ENCODE measurements at places on chromosomes 3 and 15.

DNA sequence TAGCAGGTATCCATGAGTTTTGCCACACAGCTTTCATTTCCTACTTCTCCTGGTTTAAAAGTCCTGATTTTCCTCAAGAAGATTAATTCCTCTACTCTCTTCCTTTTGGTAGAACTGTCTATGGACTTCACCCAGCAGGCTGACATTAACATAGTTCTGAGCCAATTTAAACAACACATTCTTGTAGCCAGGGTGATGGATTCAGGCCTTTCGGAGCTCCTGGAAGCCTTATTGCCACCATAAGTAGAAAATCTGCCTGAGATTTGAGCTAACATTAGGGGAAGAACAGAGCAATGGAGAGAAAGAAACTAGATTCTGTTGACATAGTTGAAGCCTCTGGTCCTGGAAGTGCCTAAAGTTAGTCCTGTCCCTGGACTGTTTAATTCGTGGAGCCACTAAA is 449.8 kb downstream of the TAFA4 start:
- DNase-seq, result no peak

DNA sequence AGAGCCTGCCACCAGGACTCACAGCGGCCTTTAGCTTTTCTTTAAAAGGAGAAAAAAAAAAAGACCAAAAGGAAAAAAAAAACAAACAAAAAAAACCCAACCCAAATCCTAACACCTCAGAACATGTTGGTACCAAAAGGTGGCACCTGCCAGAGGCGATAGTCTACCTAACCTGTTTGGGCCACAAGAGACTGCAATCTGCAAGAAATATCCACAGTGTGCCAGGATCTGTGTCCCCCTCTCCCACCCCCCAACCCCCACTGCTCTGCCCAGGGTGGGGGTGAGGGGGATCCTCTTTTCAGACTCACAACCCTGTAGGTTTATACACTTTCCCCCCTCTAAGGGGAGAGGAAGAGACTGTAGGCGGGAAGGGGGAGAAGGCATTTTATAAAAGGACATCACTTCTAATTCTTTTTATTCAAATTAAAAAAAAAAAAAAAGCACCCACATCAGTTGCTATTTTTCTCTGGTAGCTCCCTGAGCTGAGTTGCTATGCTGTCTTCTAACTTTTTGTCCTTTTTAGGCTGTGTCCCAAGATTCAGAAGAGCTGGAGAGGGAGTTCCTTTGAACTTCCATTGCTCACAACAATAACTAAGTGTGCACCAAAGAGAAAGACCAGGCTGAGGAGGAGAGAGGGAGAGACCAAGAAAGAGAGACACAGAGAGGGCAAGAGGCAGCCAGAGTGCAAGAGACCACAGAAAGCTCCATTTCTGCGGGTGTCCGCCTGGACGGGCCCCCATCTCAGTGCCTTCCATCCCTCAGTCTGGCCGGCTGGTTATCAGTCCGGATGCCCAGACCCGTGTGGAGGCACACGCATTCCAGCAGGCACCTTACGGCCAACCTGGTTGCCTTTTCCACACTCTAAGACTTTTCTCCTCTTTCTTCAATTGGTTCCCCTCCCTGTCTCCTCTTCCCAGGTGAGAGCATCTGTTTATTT is 48.9 kb downstream of the TLE3 start:
- DNase-seq, result no peak

- no peak for DNase-seq
Observed at GRCh38 chr3:62597491-62597890, 224.1 kb upstream of the FEZF2 start.

- DNase-seq, result no peak
Observed at GRCh38 chr3:46713898-46714552, 3.6 kb downstream of the PRSS50 start.

DNA sequence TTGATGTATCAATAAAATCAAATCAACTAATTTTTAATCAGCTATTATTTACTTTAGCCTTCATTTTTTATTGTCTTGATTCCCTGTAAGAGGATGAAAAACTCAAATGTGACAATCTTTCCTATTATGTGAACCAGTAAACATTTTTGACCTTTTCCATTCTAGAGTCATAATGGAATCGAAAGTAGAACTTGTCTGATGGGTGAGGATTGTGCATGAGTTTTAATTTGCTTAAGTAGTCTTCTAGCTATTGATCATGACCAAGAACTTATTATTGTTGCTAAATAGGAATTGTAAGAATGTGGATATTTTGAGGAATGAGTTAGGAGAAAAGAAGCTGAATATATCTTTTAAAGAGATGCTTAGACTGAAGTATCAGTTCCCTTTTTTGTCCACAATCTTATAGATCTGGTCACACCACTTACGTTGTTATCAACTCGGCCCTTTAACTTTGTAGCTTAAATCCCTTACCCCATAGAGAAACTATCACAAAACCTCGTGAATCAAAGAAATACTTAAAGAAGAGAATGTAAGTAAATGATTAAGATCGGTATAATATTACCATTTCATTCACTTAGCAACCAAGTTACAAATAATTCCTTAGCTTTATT is 147.3 kb downstream of the TP63 start:
- DNase-seq, result no peak

DNA sequence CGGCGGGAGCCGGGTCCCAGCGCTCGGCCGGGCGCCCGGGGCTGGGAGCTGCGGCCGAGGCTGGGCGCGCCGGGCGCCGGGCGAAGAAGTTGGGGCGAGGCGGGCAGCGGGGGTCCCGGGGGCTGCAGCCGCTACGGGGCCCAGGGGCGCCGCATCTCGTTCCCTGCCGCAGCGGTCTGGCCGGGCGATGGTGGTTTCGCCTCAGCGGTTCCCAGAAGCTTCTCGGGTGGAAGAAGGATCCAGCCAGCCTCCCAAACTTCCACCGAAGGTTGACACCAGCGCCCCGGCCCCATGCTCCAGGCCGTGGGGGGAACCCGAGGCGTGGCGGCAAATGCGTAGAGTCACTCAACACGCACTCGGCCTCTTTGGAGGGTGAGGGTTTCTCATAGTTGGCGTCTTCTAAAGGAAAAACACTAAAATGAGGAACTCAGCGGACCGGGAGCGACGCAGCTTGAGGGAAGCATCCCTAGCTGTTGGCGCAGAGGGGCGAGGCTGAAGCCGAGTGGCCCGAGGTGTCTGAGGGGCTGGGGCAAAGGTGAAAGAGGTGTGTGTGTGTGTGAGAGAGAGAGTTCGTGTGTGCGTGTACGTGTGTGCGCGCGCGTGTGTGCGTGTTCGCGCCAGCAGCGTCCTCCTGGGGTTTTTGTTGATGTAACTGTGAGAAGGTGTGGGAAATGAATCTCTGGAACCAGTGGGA is 940 bp downstream of the BOC start:
- DNase-seq, result no peak

- no peak for DNase-seq
Observed at GRCh38 chr3:111509308-111509707, 32.7 kb upstream of the CD96 start.

DNA sequence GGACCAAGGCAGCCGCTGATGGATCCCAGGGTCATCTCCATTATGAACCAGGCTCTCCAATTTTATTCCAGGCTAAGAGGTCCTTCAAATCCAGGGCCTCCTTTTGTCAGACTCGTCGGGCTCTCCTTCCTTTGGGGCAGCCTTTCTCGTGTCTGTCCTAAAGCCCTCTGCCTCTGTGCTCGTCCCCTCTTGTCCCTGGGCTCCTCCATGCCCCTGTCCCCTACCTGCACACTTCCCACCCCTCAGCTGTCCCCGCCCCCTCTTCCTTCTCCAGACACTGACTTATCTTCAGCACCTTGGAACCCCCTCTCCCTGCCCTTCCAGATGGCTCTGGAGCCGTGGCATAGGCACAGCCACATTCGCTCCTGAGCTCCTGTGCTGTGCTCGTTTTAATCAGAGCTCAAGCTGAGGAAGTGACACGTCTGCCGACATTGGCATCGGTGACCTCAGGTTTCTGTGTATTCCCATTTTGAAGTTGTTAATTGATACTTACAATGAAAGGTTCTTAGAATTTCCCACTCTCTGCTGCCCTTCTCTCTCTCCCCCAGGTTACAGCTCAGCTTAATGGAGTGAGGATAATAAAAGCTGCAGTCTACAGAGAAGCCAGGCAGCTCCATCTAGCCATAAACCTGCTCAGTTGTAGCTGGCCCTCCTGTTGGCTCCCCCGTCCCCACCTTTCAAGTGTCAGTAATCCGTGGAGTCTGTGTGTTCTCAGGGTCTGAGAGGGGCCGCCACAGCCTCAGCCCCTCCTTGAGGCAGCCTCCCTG is 51.1 kb upstream of the SEC22A start:
- DNase-seq, result no peak

DNA sequence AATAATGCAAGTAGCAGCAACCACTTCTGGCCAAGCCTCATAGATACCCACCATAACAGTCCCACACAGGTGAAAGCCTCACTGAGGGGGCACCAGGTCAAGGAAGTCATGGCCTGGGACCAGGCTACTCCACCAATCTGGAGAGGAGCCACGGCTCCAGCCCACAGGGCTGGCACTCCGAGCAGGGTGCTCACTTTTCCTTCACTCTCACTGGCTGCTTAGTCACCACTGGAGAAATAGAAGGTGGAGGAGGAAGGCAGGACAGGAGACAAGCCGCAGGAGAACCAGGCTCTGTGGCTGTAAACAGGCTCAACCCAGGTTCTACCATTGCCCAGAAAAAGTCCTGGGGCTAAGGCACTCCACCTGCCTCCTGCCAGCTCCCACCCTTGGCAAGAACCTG is 1.2 kb downstream of the USP19 start:
- no peak for DNase-seq

DNA sequence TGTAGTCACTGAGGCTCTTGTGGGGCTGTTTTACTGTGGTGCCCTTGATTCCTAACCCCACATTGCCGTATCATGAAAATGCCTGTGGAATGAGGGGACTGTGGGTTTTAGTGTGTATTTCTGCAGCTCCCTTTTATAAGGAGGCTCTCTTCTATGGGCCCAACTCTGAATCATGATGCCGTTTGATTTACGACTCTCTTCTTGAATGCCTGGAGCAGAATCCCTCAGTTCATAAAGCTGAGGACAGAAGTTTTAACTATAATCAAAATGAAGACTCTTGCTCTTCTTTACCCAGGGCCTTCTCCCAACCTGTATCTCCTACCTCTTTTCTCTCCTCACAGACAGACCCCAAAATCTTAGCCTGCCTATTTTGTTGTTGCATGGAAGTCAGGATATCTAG is 109.5 kb downstream of the RARB start:
- no peak for DNase-seq

GRCh38 chr3:192850451-192850981 is 67.1 kb downstream of the MB21D2 start:
- peak; percentile 56 for DNase-seq

DNA sequence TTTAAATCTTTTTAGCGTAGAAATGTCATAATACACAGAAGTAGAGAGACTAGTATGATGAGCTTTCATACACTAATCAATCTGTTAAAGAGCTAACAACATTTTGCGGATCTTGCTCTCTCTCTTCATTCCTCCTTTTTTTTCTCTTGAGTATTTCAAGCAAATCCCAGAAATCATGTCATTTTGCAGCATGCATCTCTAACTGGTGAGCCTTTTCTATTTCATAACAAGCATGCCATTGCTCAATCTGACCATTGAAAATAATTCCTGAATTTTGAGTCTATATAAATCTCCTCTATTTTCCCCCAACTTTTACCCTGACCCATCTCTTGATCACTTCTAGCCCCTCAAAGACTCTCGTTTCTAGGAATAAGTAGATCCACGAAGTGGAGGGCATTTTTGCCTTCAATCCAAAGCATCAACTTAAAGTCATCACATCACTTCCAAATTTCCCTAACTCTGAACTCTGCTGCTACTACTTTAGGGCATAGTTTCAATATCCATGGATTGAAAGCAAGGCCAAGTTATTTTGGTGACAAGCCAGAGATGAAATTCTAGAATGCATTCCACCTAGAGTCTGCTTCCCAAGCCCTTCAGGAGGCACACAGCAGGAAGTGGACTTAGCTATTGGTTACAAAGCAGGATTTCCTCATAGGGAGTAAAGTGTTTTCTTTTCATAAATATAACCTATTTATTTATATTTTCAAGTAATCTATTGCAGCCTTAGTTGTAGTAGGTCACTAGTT is 253.5 kb upstream of the ZPLD1 start:
- no peak for DNase-seq

DNA sequence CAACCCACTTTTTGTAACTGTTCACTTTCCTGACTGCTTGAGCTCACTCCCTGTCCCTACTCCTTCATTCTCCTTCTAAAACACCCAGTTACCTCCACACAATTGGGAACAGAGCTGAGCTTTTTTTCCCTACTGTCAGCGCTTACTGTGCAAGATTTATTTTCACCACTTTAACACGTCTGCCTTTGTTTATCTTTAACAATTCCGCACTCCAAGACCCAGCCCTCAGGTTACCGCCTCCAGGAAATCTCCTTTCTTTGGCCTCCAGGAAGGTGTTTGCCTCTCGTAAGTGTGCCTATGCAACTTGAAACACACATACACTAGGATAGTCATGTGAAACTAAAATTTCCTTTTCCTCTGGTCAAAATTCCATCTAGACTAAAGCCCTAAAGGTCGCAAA is 271.9 kb upstream of the TPRG1 start:
- DNase-seq, result no peak

GRCh38 chr15:77732514-77733335 is 100.0 kb upstream of the LINGO1 start:
- no peak for DNase-seq

DNA sequence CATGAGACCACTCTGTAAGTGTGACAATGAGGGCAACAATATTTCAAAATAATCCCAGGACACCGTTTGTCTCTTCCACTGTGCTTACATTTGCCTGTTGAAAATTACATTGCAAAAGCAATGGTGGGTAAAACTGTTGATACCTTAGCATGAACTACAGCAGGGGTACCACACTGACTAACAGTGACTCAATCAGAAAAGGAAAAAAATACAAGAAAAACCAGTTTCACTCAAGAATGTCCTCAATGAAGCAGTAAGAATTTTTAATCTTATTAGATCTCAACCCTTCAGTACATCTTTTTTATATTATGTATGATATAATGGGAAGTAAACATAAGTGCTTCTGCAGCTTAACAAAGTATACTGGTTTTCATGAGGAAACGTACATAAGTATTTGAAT is 1.6 kb upstream of the CCDC54 start:
- DNase-seq, result no peak

GRCh38 chr3:100682854-100683760 is 26.2 kb upstream of the TFG start:
- no peak for DNase-seq

GRCh38 chr3:178341636-178342035 is 194.6 kb upstream of the KCNMB2 start:
- DNase-seq, result no peak

- DNase-seq, result no peak
Observed at GRCh38 chr3:24401090-24401810, 93.4 kb downstream of the THRB start.

- DNase-seq, result no peak
Observed at GRCh38 chr3:2495746-2496145, 397.1 kb downstream of the CNTN4 start.

- no peak for DNase-seq
Observed at GRCh38 chr3:44329946-44330345, 8.6 kb upstream of the TCAIM start.

DNA sequence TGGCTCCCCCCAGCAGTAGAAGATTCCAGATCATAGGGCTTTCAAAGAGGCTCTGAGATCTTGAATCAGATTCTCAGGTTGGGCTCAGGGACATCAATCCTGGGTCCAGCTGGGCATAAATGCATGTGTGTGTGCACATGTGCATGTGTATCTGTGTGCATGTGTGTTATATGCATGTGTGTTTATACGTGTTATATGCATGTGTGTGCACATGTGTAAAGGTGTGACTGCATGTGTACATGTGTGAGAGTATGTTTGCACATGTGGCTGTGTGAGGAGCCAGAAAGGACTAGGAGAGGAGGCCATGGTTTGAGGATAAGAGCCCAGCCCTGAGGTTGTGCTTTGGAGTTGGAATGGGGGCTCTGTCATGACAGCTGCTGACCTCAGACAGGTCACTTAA is 1.8 kb upstream of the MAPKAPK3 start:
- no peak for DNase-seq

Measured in activated naive CD4-positive, alpha-beta T cell treated with anti-CD3 and anti-CD28 coated beads, Interleukin-2, amount 50 U/mL, for 16 hours (primary cell).